ENCODE measurements at places on chromosomes 2 and 18.

- DNase-seq, result no peak
Observed at GRCh38 chr18:46331316-46331715, 227.1 kb downstream of the HAUS1 start.

DNA sequence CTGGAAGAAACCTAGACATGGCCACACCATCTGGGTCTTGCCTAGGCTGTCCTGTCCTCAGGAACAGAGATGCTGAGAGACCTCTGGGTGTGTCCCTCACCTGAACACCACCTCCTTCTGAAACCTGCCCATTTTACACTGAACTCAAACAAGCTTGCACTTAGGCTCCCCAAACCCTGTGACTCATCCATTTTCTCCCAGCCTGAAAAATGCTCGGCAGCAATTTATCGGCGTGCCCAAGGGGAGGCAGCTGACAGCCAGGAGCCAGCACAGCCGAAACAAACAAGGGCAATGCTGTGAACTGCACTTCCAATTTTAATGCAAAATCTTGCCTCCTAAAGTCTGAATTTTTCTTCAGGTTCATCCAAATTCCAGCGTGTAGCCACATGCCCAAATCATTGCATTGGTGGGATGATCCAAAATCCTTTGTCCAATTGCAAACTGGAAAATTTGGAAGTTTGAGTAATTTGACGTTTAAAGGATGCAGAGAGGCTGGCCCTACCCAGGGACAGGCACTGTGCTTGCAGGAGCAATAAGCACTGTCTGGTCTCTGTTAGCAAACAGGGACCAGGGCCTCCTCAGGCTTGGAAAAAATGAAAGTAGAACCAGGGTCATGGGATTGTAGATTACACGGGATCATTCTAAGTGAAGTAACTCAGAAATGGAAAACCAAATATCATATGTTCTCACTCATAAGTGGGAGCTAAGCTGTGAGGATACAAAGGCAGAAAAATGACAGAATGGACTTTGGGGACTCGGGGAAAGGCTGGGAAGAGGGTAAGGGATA, 67.7 kb downstream of the GALNT14 start:
- no peak for DNase-seq

GRCh38 chr2:121664086-121664485, 14.8 kb upstream of the CLASP1 start:
- no peak for DNase-seq

GRCh38 chr2:23639406-23639982, 254.5 kb downstream of the KLHL29 start:
- no peak for DNase-seq

DNA sequence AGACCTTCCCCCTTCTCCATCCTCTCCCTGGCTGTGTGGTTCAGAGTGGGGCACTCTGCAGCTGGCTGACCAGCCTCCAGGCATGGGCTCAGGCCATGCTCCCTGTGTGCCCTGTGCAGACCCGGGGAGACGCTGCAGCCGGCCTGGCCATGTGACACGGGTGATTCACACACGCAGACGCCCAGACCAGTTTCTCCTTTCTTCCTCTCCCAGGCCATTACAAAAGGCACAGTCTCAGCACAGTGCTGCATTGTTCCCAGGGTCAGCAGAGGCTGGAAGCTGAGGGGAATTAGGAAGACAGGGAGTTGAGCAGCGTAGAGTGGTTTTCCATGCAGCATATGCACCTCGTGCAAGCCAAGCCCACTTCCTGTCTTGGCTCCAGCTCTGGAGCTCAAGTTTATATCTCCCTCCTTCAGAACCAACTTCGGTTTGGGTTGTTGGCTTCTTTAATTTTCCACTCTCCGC, 288.5 kb downstream of the TNS1 start:
- DNase-seq, result no peak

- DNase-seq, result no peak
Observed at GRCh38 chr18:49884959-49885358, 71.6 kb upstream of the ACAA2 start.

GRCh38 chr2:3403587-3404334, 24.3 kb downstream of the TRAPPC12 start:
- no peak for DNase-seq

GRCh38 chr2:230219419-230220331, at the start of gene SP110:
TSS of gene SP110 (minus strand) at chr2:230219984. CDS start at chr2:230216927, 3,057 bp downstream.
- DNase-seq, result peak; percentile 70

- no peak for DNase-seq
Observed at GRCh38 chr2:51880153-51880552, 848.2 kb upstream of the NRXN1 start.

- peak; percentile 72 for DNase-seq
Observed at GRCh38 chr2:98664323-98664722, 55.9 kb downstream of the UNC50 start.

DNA sequence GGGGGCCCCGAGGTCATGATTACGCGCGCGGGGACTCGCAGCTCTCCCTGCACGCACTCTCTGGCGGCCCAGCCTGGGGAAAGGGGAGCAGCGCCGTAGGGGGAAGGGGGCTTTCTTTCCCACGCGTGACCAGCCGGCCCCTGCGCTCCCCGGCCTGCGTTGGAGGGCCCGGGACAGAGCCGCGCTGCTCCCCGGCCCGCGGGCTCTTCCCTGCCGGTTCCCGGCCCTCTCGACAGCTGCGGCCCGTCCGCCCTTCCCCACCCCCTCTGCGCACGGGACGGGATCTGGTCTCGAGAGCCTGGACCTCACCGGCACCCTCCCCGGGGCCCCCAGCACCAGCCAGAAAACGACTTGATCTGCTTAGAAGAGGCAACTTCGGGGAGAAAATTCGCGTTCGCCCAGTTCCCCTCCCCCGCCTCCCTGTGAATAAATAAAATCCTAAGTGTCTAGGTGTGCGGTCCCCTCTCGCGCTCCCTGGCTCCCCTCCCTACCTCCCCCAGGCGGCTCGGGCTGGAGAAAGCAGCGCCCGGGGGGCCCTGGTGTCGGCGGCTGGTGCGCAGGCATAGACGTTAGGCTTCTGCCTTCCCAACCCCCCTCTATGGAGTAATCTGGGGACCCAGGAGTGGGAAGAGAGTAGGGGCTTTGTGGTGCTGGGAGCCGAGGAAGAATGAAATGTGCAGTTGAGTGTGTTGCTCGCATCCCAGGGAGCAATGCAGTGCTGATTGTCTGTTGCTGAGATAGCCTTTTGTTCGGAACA, 803 bp upstream of the FIGN start:
- no peak for DNase-seq

- DNase-seq, result no peak
Observed at GRCh38 chr18:55968550-55968949, 380.6 kb upstream of the TCF4 start.

DNA sequence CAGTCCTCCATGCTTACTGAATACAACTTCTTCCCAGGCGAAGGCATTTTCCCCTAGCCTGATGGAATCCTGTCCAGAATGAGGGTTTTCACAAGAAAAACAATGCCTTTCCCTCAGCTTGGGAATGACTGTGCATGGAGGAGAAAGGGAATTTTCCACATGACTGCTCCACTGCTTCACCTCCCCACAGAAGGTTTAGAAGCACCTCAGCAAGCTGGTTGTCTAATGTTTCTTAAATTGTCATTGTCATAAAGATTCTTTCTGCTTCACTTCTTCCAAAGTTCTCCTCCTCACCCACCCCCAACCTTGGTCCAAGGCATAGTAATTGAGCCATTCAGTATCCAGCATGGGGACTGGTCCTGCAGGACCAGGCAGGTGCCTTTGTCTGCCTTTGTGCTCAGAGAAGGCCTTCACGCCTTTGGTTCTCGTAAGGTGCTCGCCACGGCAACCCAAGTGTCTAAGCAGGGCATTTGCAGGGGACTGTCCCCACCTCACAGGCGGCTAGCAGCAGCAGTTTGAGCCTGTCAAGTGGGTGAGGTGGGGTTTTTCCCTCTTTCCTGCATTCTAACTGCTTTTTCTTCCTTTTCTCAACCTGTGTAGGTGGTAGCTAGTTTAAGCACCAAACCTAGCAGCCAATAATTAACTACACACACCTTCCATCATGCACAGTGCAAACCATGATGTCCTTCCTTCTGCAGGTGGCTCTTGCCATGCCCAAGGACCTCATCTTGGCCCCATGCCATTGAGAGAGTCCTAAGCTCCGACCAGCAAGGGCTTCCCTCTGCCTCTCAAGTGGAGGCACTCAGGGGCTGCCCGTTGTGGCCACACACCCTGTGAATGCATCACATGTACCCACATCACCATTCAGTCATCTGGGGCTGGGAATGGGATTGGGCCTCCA, 65.7 kb upstream of the BCL2L11 start:
- DNase-seq, result no peak

DNA sequence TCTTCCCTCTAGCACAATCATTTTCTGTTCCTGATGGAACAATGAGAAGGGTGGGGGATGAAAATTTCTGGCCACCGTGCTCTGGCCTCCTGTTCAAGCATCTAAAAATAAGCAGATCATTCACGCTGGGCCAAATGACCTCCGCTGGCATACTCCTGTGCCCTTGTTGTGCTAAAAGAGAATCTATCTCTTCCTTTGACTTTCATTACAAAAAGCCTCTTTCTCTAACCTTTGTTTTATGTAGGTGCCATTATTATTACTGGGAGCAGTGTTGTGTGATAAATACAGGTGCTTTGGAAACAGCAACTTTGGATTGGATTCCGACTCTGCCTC, 44.6 kb upstream of the B3GNT2 start:
- DNase-seq, result no peak

GRCh38 chr2:241911551-241911950, 42.0 kb downstream of the RTP5 start:
- no peak for DNase-seq

DNA sequence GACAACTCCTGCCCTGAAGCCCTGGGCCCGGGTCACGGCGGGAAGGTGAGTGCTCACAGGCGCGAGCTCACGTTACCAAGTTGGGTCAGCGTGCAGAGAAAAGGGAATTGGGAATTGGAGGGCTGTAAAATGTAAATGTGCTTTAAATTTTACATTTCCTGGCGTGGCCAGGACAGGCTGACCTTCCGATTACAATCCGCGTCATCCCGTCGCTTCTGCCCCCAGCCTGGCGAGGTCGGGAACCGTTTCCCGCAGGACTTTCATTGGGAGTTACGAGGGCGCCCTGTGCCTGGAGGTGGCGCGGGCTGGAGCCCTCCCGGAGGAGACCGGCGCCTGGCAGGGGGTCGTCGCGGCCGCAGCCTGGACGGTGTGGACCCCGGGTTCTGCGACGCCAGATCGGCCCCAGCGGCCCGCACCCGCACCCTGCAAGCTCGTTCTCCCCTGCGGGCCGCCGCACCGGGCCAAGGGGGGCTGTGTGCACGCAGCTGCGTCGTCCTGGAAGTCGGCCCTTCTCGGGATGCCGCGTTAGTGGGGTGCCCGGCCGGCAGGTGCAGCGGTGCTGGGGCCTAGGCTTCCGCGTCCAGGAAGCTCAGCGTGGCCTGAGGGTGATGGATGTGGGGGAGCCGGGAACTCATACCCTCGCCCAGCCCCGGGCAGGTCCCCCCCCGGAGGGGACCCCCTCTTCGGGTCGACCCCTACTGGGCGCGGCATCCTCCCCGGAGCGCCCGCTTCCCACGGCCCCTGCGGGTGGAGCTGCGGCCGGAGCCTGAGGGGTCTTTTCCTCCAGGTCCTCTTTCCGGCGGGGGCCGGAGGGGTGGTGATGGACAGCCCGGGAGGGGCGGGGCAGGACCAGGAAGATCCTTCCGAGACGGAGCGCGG, 63.9 kb downstream of the LRRFIP1 start:
- DNase-seq, result no peak

- no peak for DNase-seq
Observed at GRCh38 chr18:23105030-23105429, 30.3 kb upstream of the CABLES1 start.

- no peak for DNase-seq
Observed at GRCh38 chr2:239024226-239024625, 176.3 kb downstream of the TWIST2 start.

DNA sequence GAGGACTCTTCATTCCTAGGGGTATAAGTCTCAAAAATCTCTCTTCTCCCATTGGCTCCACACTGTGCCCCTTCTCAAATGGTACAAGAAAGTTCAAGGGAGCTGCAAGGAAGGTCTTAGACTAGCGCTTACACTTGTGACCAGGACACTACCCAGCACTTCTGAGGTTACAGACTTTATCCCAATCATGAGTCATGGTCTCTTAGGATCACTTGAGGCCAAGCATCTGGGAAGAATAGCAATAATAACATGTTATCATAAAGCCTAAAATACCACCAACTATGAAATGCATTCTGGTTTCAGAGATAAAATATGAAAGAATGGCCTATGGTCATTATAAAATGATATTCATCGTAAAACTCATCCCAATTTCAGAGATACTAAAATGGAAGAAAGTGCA, 309.9 kb upstream of the PKDCC start:
- no peak for DNase-seq

DNA sequence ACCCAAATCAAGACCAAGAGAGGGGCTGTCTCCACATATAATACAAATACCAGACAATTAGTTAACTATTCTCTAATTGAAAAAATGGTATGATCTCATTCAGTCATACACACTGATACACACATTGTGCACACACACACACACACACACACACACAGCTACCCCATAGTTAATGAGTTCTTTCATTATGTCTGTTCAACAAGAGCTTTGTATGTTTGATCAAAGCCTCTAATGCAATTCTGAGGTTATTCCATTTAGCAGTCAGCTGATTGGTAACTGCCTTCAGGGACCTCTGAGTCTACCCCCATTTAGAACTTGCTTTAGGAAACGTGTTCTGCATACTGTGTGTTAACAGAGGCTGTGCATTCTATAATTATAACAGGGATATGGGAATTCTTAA, 741.4 kb upstream of the LRRTM4 start:
- DNase-seq, result no peak

- no peak for DNase-seq
Observed at GRCh38 chr2:38747007-38747424, 4.1 kb downstream of the SRSF7 start.

DNA sequence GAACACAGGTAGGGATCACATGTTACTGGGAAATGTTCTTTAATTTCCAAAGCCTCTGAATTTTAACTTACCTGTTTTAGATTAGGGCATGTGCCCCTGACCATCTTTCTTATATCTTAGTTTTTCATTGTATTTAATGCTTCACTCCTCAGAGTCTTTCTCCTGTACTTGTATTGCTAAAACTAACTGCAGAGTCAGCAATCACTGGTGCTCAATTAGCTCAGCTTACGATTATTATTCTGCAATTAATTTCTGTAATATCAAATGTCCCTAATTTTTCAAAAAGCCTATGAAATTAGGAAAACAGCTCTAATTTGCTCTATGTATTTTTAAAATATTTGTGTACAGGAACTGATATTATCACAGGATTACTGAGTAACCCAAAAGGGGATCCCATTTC, 693.2 kb upstream of the SLC8A1 start:
- DNase-seq, result no peak

GRCh38 chr2:66428986-66429612, 5.8 kb upstream of the MEIS1 start:
- DNase-seq, result no peak

Measured in CD8-positive, alpha-beta memory T cell (primary cell).